SHP77 (cell line): ENCODE measurements at places on chromosomes 2 and 18.

- DNase-seq, result peak; percentile 36
Measured at GRCh38 chr2:68709421-68709911, 25.1 kb upstream of the ARHGAP25 start.

DNA sequence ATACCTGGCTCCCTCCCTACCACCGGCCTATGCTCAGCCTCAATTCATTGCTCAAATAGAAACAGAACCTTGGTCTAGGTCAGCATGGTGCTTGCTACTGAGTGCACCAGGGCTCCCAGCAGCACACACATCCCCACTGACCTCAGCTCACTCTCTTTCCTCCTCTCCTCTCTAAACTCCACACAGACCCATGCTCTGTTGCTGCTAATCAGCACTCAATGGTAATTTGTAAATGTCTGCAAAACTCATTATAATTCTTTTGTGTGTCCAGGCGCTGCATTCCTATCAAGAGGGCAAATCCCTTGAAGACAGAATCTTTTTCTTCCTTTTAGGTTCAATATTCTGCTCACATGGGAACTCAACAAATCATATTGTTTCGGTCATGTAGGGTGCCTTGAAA is 382.2 kb downstream of the CLIP4 start:
- DNase-seq, result no peak

DNA sequence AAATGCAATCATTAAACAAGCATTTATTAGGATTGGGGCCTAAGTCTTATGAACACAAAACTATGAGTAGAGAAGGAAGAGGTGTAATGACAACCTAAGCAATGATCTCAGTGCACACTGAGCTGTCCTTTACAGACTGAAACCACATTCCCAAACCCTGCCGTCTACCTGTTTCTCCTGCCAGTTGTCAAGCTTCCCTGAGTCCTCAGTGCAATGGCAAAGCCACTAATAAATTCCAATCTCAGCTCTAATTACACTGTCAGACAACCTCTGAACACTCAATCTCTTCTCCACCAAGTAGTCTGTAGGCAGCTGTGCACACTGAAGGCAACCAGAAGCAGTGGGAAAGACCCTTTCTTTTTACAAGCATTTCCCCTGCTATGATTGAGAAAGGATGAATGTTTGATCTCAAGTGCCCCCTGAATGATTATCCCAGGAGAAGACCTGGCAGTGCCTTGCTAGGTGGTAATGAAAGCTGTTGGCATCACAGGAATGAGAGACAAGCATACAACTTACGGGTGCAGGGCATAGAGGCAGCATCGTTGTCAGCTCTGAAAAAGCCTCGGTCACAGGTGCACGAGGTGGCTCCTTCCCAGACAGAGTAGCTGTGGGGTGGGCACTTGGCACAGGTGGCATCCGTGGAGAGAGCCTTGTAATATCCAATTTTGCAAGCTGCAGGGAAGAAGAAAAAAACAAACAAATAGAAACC is 71.4 kb downstream of the EPHA4 start:
- DNase-seq, result no peak

DNA sequence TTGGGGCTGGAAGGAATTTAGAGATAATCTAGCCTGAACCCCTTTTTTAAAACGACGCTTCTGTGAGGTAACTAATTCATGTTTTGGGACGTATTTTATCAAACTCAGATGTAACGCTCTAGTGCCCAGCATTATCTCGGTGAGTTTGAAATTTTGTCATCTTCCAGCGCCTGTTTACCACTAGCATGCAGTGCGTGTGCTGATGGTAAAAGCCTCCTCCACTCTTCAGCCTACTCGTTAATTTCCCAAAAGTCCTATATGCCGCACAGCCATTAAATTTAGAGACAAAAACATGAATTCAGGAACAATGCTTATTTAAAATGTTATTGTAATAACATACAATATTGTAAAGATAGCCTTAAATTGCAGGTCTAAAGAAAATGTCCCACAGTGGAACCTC is 2.8 kb downstream of the ZCCHC2 start:
- DNase-seq, result no peak

- no peak for DNase-seq
Measured at GRCh38 chr18:28725876-28726275, 548.9 kb upstream of the CDH2 start.
